ENCODE measurements at places on chromosomes 5 and 9.

DNA sequence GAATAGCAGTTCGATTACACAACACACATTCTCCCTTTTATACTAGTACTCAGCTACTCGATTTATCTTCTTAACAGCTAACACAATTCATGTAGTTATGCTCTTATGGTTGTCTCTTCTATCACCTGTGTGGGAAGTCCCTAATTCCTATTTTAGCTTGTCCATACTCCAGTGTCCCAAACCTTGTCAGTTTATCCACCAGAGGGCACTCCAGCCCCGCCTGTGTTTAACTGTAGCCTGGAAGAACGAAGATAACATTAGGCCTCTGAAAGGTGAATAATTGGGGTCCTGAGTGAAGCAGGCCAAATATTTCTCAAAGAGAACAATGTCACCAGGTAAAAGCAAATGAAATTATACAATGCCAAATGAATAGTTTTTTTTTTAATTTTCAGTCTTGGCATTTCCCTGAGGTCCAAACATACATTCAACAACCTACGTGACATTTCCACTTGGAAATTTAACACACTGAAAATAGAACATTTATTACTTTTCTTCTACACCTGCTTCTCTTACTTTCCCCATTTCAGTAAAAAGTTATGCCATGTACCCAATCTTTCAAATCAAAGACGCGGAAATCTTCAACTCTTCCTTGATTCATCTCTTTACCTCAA lies 560.7 kb downstream of the HTR1A start:
- DNase-seq, result no peak

- DNase-seq, result no peak
Measured at GRCh38 chr9:4689021-4689420, 9.7 kb downstream of the CDC37L1 start.

DNA sequence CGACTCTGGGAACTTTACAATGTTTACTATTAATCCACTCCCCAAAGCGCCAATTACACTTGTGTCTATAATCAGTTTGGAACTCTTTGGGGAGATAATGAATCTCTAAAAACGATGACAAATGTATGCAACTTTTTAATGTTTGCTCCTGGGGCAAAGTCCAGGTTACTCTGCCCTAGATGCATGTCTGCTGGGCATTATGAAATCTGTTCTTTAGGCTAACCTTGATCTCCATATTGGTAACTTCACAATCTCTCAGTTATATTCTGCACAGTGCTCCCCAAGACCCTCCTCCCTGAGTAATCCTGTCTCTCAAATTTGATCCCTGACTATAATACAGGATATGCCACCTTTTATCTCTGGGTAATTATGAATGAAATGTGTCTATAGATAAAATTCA lies 152.2 kb upstream of the TRPM3 start:
- DNase-seq, result no peak

- DNase-seq, result no peak
Measured at GRCh38 chr5:87735923-87736322, 323.2 kb upstream of the CCNH start.

DNA sequence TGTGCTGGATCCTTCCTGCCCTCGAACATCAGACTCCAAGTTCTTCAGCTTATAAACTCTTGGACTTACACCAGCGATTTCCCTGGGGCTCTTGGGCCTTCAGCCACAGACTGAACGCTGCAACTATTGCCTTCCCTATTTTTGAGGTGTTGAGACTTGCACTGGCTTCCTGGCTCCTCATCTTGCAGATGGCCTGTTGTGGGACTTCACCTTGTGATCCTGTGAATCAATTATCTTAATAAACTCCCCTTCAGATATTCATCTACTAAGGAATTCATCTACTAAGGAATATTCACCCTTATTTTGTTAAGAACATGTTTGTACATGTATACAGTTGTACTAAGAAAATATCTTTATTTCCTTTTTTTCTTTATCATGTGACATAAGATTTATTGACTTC lies 1079.7 kb downstream of the CDH12 start:
- no peak for DNase-seq

Data from breast epithelium (tissue), 4 donors.